ENCODE measurements at places on chromosomes 13 and 19. TPM values are rescaled to one million over a fixed set of nuclear protein-coding genes. Genes with fewer than 3 reads are reported as not detected.

The RFXAP gene
- 13.3 TPM for total RNA-seq

The ZNF583 gene
- 1.8 TPM for total RNA-seq

The CYP2A7 gene
- not detected for total RNA-seq

The APBA3 gene
- total RNA-seq: 27.0 TPM

The ZNF541 gene
- total RNA-seq: 0.08 TPM

The KCTD15 gene
- total RNA-seq: 0.11 TPM

The GNA15 gene
- total RNA-seq: 16.9 TPM

The RPL18A gene
- 3,973 TPM for total RNA-seq

The CDC42EP5 gene
- 1.4 TPM for total RNA-seq

The GTPBP3 gene
- 38.5 TPM for total RNA-seq

The TUBB4A gene
- total RNA-seq: 22.4 TPM

The ERICH4 gene
- total RNA-seq: not detected
